ENCODE measurements at places on chromosomes 3 and 15. TPM values are rescaled to one million over a fixed set of nuclear protein-coding genes. Genes with fewer than 3 reads are reported as not detected.

DNA sequence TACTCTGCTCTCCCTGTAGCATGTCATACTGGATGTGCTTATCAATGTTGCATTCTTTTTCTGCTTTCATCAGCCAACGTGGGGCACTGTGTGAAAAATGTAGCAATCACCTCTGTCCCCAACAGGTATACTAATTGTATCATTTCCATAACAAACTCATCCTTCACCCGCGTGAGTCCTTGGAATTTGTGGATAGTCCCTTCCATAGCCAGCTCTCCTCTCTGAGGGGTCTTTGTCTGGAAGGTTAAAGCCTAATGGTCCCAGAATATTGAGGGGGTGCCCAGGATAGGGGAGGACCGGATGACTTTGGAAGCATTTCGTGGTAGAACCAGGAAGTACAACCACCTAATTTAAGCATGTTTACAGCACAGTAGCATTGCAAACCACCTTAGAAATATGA is 124.6 kb downstream of the FOXB1 start:
- no peak for DNase-seq

GRCh38 chr3:72492240-72492639 is 356.0 kb downstream of the SHQ1 start:
- DNase-seq, result peak; percentile 72

The SCN10A gene
- total RNA-seq, result not detected

DNA sequence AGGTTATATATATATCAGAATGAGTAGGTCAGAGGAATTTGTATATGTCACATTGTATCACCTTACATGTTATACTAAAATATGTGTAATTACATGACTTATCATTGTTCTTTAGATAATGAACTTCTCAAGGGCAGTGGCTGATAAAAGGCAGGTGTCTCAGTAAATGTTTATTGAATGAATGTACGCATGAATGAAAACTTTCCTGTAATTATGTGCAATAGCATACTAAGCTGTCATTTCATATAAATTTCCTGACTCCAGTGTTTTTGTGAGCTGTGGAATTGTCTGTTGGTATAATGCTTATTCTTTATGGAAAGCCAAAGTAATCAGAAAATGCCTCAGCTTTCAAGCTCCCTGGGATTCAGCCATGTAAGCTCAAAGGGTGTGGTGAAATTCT is 4.2 kb downstream of the TBC1D23 start:
- DNase-seq, result no peak

DNA sequence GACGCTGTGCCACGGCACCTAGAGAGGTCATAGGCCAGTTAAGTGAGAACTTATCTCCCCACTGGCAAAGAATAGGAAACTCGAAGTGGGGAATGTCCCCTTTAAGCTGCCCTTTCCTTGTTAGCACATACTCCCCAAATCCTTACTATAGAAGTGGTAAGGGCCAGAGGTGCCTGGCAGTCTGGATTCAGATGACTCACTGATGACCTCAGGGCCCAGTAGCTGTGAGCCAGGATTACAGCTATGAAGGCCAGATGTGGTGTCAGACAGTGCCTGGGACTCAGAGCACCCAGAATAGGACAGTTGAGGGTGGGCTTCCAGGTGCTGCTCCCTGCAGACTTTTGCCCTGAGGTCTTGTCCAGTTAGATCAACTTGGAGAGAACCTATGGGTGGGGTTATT is 37.7 kb downstream of the PDIA5 start:
- no peak for DNase-seq

The GABRA5 gene
- total RNA-seq, result not detected

The KNG1 gene
- not detected for total RNA-seq
